T follicular helper cell (primary cell): ENCODE measurements at places on chromosomes 5 and 9.

DNA sequence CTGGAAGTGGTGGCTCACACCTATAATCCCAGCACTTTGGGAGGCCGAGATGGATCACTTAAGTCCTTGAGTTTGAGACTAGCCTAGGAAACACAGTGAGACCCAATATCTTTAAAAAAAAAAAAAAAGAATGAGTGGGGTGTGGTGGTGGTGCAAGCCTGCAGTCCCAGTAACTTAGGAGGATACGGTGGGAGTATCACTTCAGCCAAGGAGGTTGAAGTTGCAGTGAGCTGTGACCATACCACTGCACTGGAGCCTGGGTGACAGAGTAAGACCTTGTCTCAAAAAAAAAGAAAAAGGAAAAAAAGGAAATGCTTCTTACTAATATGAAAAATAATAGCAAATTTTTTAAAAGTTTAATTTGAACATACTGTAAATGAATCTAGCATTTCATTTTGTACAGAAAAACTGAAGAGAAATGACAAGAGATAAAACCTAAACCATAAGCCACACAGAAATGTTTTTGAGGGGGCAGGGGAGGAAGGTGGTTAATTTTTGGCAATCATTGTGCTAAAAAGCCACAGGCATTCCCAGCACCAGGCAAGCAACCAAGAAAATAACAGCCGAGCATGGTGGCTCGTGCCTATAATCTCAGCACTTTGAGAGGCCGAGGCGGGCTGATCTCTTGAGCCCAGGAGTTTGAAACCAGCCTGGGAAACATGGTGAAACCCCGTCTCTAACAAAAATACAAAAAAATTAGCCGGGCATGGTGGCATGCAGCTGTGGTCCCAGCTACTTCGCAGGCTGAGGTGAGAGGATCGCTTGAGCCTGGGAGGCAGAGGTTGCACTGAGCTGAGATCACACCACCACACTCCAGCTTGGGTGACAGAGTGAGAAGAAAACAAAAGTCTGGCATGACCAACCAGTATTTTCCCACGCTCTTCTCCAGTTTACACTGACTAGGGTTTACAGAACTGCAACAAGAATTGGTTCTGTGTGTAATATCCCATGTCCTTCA is 114.5 kb upstream of the NR5A1 start:
- DNase-seq = no peak

DNA sequence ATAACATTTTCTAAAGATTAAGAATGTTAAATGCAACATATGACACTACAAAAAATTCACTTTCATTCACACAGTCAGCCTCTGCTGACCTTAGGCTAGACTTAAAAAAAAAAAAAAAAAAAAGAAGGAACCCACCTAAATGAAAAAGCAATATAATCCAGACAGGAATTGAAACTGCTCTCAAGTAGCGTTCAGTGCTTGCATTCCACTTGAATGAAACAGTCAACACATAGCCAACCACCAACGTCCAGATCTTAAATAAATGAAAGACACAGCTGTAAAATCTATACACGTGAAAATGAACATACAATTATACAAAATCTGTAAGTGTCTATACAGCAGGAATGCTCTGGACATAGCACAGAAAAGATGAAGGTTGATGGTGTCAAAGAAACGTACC is 11.4 kb downstream of the TMEM245 start:
- DNase-seq = no peak

GRCh38 chr9:125317704-125318103 is 56.1 kb downstream of the GAPVD1 start:
- DNase-seq = no peak

DNA sequence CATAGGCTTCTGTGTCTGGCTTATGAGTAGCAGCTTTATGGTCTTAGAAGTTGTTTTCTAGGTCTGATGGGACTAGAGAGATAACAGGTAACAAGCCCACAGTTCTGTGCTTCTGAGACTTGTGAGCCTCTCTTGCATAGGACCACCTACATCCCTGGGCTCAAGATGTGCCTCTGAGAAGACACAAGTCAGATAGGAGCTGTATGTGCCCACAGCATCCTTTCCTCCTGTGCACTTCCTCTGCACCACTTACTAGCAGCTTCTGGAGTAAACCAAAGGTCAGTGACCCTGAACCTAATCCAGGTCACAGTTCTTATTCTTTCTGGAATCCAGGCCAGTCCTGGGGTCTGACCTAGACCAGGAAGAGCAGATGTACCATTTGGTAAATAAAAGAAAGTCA is 40.0 kb downstream of the GALNT10 start:
- no peak for DNase-seq

DNA sequence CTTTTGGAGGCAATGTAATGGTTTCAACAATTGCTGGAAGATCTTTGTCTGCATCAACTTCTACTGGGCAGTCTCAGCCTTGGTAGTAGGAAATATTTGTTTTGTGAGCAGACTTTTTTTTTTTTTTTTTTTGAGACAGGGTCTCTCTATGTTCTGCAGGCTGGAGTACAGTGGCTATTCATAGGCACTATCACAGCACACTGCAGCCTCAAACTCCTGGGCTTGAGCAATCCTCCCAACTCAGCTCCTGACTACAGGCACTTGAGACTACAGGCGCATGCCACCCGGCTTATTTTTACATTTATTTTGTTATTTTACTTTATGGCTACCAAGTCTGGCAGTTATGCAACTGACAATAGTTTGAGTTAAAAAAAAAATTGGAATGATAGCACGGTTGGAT is 187.3 kb downstream of the SNX18 start:
- DNase-seq = no peak
